ENCODE measurements at places on chromosomes 3 and 15.

DNA sequence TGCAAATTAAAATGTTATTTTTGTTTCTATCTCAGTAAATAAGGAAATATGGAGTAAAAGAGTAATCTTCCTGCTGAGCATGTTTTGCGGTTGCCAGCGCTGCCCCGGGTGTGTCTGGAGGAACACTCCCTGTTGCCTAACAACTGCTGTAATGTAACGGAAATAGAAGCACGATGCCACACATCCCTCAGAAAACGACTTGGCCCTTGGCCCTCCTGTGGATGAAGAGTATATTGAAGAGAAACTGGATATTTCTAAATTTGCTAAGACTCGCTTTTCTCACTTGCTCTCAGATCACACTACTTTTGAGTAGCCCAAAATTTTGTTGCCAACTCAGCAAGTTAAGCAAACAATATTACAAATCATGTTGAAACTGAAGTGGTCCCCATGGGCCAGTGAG, 18.9 kb downstream of the CX3CR1 start:
- no peaks in the 10 kb centered on the region for H3K27me3 ChIP-seq
- no peak for DNase-seq
- H3K4me3 ChIP-seq = no peak overlapping the region
- H3K27ac ChIP-seq = no peak overlapping the region
- no peaks in the 10 kb centered on the region for H3K36me3 ChIP-seq

DNA sequence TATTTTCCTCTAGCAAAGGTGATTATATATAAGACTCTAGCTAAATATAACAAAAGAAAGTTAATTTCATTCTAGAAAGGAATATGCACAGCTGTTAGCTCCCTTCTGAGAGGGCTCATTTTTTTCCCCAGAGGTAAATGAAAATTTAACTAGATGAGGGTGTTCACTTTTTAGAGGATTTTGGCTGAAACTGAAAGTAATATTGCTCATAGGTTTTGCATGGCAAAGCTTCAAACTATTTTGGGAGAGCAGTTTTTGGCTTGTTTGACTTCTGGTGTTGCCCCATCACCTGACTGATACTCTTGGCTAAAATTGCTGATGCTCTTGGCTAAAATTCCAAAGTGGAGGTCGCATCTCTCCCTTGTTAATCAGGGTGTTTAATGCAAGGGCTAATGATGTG, 311.9 kb downstream of the EDEM1 start:
- H3K27ac ChIP-seq = no peak overlapping the region
- H3K27me3 ChIP-seq = no peaks in the 10 kb centered on the region
- H3K4me1 ChIP-seq = no peaks in the 10 kb centered on the region
- no peaks in the 10 kb centered on the region for H3K36me3 ChIP-seq
- no peak overlapping the region for H3K4me3 ChIP-seq
- DNase-seq = no peak

- H3K4me1 ChIP-seq = peaks cover 1% of the 10 kb centered on the region
- H3K4me3 ChIP-seq = no peak overlapping the region
- H3K36me3 ChIP-seq = no peaks in the 10 kb centered on the region
Observed at GRCh38 chr15:73436613-73437012, 6.4 kb upstream of the REC114 start.

DNA sequence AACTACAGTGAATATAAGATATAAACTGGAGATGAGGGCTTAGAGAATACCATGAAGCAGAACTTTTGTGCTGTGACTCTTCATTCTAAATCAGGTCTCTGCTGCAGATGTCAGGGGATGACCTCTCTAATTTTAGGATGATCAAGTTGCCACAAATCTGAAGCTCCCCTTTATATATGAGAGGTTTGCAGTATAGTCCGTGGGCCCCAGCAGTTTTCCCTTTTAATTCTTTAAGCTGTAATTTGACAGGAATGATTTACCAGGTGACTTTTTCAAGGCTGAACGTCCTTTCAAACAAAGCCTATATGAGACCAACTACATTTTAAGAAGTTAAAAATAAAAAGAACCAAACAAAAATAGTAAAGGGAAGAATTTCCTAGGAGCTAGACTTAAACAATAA, 4.9 kb upstream of the PLOD2 start:
- no peaks in the 10 kb centered on the region for H3K4me1 ChIP-seq
- no peak overlapping the region for H3K4me3 ChIP-seq
- no peaks in the 10 kb centered on the region for H3K27me3 ChIP-seq
- H3K36me3 ChIP-seq = no peaks in the 10 kb centered on the region
- DNase-seq = no peak

DNA sequence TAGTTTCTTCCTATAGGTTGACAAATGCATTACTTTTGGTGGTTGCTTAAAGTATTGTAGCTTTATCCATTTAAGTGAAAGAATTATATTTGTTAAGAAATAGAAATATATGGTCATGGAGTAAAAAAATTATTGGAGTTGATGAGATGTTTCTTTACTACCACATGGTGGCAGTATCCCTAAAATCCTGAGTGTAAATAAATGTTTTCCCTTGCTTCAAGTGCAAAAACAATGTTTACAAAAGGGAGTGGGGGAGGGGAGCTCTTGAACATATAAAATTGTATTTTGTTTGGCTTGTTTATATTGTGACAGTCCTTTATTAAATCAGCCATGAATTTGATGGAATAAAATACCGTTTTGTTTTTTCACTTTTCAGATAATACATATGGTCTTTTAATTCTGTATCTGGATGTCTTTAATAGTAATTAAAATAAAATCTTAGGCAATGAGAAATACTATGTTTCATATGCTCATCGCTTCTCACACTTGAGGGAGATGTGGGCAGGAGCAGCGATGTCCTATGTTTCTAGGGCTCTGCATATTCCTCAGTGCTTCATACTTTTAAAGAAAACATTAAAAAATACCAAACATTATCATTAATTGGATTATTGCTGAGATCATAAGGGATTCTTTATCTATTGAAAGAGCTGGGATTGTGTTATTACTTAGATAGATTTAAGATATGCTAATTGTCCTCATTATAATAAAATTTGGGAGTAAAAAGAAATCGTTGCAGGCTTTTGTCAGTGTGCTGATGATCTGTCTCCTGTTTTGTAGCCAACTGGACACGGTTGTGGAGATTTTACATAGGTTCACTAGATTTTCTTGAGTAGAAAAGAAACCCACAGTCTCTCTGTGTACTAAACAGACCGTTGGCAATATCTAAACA, 349.7 kb downstream of the TUSC7 start:
- no peak for DNase-seq
- H3K27ac ChIP-seq = no peak overlapping the region
- H3K27me3 ChIP-seq = no peaks in the 10 kb centered on the region
- H3K4me1 ChIP-seq = no peaks in the 10 kb centered on the region
- H3K36me3 ChIP-seq = no peaks in the 10 kb centered on the region

- H3K27ac ChIP-seq = no peak overlapping the region
- no peak for DNase-seq
- no peak overlapping the region for H3K4me3 ChIP-seq
- no peaks in the 10 kb centered on the region for H3K4me1 ChIP-seq
- H3K27me3 ChIP-seq = no peaks in the 10 kb centered on the region
Observed at GRCh38 chr3:178465260-178466180, 70.7 kb upstream of the KCNMB2 start.

GRCh38 chr3:179971280-179971679, 65.5 kb downstream of the PEX5L start:
- peaks cover 3% of the 10 kb centered on the region for H3K4me1 ChIP-seq
- no peak for DNase-seq
- H3K4me3 ChIP-seq = no peak overlapping the region

DNA sequence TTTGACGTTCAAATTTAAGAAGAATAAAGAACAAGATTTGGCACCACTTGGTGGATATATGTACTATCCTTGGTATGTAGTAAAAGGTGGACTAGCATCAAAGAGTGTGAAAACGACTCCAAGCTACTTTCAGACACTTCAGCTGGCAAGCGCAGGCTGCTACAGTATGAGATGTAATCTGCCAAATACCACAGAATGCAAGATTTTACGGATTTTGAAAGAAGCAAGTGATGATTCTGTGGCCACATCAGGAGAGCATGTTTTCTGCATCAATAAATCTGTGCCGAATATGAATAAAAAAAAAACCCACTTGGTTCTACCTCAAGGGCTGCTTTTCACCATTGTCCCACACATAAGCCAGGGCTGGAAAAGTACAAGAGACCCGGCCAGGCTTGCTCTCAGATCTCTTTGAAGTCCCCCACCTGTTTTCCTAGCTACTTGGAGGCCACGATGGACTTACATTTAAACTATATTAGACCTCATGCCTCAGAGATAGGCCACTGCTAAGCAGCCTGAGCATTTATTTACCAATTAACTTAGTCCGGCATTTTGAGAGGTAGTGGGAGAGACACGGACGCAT, 37.4 kb downstream of the MYO1E start:
- no peaks in the 10 kb centered on the region for H3K36me3 ChIP-seq
- no peaks in the 10 kb centered on the region for H3K4me1 ChIP-seq
- H3K27ac ChIP-seq = no peak overlapping the region
- H3K27me3 ChIP-seq = no peaks in the 10 kb centered on the region

DNA sequence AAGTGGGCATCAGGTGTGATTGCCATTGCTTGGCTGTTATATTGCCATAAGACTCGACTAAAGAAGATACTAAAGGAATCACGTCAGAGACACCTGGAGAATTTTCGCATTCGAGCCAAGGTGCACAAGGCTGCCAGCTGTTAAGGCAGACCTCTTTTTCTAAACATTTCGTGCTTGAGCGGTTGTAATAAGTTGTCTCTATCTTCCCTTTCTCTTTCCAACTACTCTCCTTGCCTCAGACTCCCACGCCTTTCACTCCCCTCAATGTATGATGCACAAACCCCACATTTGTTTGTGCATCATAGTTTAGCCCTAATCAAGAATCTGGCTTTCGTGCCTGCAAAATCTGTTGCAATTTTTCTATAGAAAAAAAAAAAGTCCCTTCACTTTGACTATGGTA, 118.0 kb downstream of the IQCH start:
- no peaks in the 10 kb centered on the region for H3K4me1 ChIP-seq
- H3K27ac ChIP-seq = no peak overlapping the region
- H3K27me3 ChIP-seq = no peaks in the 10 kb centered on the region
- DNase-seq = no peak
- no peaks in the 10 kb centered on the region for H3K36me3 ChIP-seq

DNA sequence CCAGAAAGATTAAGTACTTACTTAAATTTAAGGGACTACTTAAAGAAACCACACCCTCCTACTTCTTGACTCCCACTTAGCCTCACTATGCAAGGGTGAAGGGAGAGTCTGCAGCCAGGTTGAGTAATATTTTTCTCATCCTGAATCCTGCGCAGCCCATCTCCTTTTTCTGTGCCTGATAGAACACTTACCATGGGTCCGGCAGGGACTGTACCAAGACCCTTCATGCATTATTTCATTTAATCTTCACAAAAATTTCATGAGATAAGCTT, 562.6 kb upstream of the CFAP20DC start:
- no peak overlapping the region for H3K27ac ChIP-seq
- DNase-seq = no peak
- H3K36me3 ChIP-seq = no peaks in the 10 kb centered on the region
- no peaks in the 10 kb centered on the region for H3K4me1 ChIP-seq

DNA sequence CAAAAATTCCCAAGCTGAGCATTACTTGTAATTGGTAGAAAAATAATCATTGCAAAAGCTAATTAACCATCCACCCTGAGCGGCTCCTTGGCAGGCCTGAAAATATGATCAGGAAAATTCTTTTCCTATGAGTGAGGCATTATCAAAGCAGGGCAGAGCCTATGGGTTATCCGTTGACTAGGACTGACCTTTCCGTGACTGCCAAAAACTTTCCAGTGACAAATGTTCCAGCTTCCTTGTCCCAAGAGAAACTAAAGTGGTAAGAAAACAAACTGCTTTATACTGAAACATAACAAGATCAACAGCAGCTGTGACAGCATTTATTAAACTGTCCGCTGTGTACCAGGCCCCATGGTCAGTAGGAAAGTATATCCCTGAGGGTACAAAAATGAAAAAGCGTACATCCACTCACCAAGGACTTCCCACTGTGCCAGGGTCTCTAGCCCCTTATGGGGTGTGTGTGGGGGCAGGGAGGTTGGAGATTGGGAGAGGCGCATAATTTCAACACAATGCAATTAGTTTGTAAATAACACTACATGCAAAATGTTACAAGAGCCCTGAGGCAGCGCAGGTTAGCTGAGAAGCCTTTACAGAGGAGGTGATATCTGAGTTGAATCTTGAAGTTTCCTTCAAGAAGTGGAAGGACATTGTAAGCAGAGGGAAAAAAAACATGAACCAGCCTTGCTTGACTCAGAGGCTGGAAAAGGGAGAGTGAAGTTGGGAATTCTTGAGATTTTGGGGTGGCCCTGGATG, 8.5 kb downstream of the LIPC start:
- H3K27ac ChIP-seq = no peak overlapping the region
- peaks cover 6% of the 10 kb centered on the region for H3K4me1 ChIP-seq
- H3K4me3 ChIP-seq = no peak overlapping the region
- no peak for DNase-seq
- H3K36me3 ChIP-seq = no peaks in the 10 kb centered on the region

- no peak overlapping the region for H3K27ac ChIP-seq
- DNase-seq = no peak
Observed at GRCh38 chr3:59566481-59566975, 516.7 kb upstream of the CFAP20DC start.

- no peak overlapping the region for H3K27ac ChIP-seq
- H3K4me3 ChIP-seq = no peak overlapping the region
- H3K27me3 ChIP-seq = no peaks in the 10 kb centered on the region
- no peaks in the 10 kb centered on the region for H3K36me3 ChIP-seq
Observed at GRCh38 chr3:193344486-193344885, 34.1 kb downstream of the ATP13A5 start.

- no peaks in the 10 kb centered on the region for H3K27me3 ChIP-seq
- no peak overlapping the region for H3K4me3 ChIP-seq
- no peaks in the 10 kb centered on the region for H3K4me1 ChIP-seq
- no peak for DNase-seq
Observed at GRCh38 chr3:65650247-65650646, 388.5 kb downstream of the MAGI1 start.

GRCh38 chr3:188284455-188285212, 130.7 kb downstream of the LPP start:
- no peak overlapping the region for H3K4me3 ChIP-seq
- H3K27me3 ChIP-seq = no peaks in the 10 kb centered on the region
- no peaks in the 10 kb centered on the region for H3K4me1 ChIP-seq
- H3K36me3 ChIP-seq = no peaks in the 10 kb centered on the region

GRCh38 chr15:66070220-66070934, 183.2 kb downstream of the MEGF11 start:
- no peak overlapping the region for H3K27ac ChIP-seq
- H3K36me3 ChIP-seq = no peaks in the 10 kb centered on the region
- H3K4me3 ChIP-seq = no peak overlapping the region
- no peaks in the 10 kb centered on the region for H3K27me3 ChIP-seq
- peaks cover 13% of the 10 kb centered on the region for H3K4me1 ChIP-seq

DNA sequence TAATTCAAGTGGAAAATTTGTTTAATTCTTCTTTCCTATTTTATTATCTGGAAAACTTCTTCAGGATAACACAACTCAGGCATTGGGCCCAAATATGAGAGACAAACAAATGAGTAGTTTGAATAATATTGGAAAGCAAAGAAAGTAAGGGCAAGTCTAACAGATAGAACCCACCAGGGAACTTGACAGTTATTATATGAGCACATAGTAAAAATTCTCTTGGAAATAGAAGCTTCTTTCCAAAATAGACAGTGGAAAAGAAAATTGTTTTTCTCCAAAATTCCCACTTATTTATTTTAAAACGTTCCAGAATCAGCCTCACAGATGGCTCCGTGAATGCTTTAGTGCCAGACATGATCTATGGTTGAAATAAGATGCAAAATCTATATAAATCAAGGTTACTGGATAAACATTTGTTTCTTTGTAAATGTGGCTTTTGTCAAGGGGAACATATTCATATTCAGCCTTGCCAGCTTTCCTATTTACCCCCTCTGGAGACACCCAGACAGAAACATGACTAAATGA, 23.9 kb downstream of the LDHAL6B start:
- no peak overlapping the region for H3K27ac ChIP-seq
- H3K27me3 ChIP-seq = no peaks in the 10 kb centered on the region
- no peaks in the 10 kb centered on the region for H3K4me1 ChIP-seq
- H3K36me3 ChIP-seq = no peaks in the 10 kb centered on the region

All from iPS DF 6.9 (cell line).